ENCODE measurements at places on chromosomes 5 and 9.

GRCh38 chr9:101498323-101498722 is 35.3 kb upstream of the RNF20 start:
- no peak for DNase-seq

- no peak for DNase-seq
Observed at GRCh38 chr5:62030326-62030725, 275.7 kb upstream of the KIF2A start.

GRCh38 chr5:176825234-176825633 is 14.9 kb downstream of the UNC5A start:
- no peak for DNase-seq

DNA sequence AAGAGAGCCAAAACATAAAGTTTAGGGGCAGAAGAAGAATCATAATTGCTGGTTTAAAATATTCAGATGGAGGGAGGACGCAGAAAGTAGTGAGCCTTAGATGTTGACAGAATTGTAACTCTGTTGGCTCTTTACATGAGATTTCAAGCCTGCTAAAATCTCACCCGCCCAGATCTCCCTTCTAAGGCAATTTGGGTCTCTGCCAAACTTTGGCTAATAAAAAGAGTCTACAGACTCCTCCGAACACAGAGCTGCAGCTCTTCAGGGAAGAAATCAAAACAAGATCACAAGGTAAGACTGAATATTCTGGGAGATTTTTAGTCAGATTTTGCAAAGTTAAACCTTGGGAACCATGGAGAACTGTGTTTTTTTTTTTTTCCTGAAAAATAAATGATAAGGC is at the start of gene IL33:
Gene IL33 (plus strand): TSS at position 246 of the 400 bp plus-strand sequence. CDS start 25,888 bp downstream, outside the sequence.
- DNase-seq, result no peak

GRCh38 chr9:93824386-93825294 is 130.5 kb downstream of the BARX1 start:
- DNase-seq, result no peak

GRCh38 chr5:21680196-21680595 is 1172.9 kb downstream of the CDH12 start:
- DNase-seq, result no peak

- no peak for DNase-seq
Observed at GRCh38 chr9:129932303-129933151, 97.3 kb downstream of the USP20 start.

GRCh38 chr5:169561893-169562292 is 21.7 kb upstream of the SPDL1 start:
- DNase-seq, result no peak

DNA sequence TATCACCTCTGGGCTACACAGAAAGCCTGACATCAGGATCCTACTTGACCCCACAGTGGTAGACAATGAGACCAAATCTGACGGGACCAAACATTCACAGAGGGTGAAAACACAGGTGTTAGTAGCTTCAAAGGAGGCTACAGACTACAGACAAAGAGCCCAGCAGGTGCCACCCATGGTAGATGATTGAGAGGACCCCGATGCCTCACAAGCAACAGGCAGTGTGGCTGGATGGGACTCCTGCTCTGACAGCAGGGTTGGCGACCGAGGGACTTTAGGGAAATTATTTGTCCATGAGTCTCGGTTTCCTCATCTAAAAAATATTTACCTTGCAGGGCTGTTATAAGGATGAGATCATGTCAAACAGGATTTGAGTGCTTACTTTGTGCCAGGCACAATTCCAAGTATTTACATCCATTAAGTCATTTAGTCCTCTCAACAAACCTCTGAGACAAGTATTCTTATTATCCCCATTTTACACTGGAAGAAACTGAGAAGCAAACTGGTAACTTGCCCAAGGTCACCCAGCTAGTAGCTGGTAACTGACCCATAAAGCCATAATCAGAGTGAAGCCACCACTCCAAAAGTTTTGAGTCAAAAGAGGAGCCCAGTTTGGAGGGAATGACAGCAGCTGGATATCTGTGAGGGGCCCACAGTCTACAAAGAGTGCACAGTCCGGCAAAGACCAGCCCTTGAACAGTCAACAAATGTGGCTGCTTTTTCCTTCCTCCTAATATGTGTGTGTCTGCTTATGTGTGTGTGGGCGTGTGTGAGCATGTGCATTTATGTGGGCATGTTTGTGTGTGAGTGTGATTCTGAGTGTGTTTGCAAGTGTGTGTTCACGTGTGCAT is 502.0 kb downstream of the BNC2 start:
- DNase-seq, result no peak

GRCh38 chr9:74173284-74173683 is 323.9 kb upstream of the RORB start:
- DNase-seq, result no peak

DNA sequence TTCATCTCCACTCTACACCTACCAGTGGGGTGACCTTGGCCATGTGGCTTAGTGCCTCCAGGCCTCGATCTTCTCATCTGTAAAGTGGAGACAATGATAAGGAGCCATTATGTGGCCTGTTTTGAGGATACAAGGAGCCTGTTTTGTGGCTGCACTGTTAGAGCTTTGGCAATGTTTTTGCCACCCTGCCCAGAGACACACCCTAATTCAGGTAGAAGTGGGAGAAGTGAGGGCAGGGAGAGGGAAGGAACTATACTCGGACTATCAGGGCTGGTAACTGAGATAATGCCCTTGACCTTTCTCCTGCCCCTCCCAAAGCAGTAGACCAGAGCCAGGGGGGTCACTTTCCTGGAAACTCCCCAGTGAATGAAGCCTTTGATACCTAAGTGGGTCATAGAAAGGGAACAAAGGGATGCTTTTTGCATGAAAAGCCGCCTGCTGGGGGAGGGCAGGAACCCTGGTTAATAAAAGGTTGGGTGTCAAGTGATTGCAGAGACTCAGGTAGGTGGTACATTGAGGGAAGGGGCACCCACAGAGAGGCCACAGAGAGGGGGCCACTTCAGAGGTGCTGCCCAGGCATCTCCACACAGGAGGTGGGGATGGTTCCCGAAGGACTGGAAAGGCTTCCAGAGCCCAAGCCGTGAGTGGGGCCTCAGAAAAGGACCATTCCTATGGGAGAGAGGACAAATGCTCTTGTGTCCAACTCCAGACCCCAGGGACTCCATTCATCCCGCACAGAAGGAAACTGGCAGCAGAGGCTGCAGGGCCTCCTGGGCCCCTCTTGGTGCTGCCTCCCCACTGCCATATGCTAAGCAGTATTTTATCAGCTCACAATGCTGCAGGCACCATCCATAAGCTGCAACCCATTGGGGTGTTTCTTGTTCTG is 42.3 kb upstream of the VDAC1 start:
- no peak for DNase-seq

- no peak for DNase-seq
Observed at GRCh38 chr5:168472329-168472728, 13.9 kb upstream of the RARS1 start.

GRCh38 chr9:111163716-111164389 is 125.6 kb upstream of the LPAR1 start:
- no peak for DNase-seq

DNA sequence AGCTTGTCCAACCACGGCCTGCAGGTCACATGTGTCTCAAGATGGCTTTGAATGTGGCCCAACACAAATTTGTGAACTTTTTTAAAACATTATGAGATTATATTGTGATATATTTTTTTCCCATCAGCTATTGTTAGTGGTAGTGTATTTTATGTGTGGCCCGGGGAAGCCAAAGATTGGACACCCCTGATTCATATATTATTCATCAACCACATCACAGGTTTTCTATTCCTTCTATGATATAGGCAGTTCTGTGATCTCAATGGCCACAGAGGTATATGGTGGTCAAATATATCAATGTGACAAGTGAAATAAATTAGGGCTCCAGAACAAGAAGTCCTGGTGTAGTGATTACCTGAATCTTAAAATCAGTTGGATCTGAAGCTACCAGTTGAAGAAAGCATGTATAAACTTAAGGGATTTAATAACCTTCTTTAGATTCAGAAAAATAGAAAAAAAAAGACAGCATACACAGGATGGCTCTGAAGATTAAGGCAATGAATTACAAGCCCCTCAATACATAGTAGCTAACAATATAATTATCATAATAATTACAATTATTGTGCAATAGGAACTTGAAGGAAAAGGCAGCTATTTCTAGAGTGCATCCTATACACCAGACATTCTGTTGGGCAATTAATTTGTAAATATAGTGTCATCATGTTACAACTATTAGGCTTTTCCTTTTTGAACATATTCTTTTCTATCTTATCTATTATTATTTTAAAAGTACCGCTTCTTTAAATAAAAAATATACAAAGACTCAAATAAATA is 530.4 kb upstream of the PTPRD start:
- DNase-seq, result no peak

- DNase-seq, result no peak
Observed at GRCh38 chr5:72908664-72909063, 47.2 kb upstream of the FCHO2 start.

DNA sequence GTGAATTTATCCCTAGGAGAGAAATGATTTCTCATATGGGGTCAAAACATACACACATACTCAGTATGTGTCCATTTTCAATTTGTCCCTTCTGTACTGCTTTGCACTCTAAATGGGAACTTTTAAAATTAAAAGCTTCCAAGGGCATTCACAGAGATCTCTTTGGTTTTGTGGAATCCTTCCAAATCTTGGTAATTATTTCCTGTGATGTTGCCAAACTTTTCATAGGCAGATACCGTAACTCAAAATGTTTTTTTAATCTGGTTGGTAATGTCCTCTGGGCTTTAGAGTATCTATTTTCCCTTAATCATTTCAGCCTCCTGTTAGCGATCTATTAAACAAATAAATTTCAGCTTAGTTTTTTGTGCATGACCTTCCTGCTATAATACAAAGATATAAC is 282.4 kb downstream of the ARHGEF28 start:
- DNase-seq, result no peak

DNA sequence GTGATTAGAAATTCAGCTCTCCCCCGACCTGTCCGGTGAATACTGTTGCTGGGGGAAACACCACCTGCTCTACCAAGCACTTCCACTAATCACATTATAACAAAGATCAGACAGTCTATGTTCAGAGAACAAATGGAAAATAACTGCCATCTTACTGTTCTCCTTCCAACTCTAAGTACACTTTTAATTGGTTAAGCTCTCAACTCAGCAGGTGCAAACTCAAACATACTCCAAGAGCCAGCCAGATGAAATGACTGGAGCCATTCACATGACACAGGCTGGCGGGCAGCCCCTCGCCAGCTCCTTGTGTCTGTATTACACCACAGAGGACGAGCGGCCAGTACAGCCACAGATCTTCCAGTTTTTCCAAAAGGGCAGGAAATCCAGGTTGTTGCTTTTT is 16.1 kb downstream of the LIFR start:
- no peak for DNase-seq

- no peak for DNase-seq
Observed at GRCh38 chr5:1409381-1410110, 35.7 kb downstream of the SLC6A3 start.

- DNase-seq, result no peak
Observed at GRCh38 chr5:57232293-57233033, 58.6 kb downstream of the GPBP1 start.

GRCh38 chr5:1826235-1826980 is 25.2 kb downstream of the NDUFS6 start:
- DNase-seq, result no peak

GRCh38 chr9:128340691-128341434 is 536 bp downstream of the SLC27A4 start:
- no peak for DNase-seq

DNA sequence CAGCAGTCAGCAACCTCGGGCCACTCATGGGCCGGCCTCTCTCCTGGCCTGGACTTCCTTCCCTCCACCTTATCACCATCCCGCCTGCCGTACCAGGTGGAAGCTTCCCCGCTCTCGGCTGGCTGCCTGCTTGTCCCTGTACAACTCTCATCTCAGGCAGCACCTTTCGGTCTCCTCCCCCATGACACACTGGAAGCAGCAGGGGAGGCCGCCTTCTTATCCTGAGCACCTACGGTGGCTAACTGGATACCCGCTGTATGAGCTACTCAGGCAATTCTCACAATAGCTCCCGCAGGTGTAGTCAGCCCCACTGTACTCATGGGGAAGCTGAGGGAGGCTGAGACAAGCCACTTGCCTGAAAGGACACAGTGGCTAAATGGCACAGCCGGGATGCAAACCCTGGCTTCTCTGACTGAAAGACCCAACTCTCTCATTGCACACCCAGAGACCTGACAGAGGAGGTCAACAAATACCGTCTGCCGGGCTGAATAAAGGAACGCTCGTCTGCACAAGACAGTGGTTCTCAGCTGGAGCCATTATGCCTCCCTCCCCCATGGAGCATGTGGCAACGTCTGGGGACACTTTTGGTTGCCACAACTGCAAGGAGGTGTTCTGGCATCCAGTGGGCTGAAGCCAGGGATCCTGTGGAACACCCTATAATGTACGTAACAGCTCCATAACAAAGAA is 9.6 kb downstream of the STK10 start:
- no peak for DNase-seq

DNA sequence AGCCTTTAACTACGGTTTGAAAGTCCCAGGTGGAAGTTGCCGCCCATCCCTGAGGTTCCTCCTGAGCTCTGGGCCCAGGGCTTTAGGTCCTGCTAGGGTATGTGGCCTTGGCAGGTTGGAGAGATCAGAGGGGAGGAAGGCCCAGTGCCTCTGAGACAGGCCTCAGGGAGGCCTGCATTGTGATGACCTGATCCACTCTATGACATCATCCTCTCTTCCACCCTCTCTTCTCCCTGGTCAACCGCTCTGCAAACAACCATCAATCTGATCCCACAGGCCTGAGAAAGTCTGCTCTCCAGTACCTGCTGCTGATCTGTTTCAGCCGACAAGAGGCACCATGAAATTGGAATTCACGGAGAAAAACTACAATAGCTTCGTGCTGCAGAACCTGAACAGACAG is at the start of gene CCIN:
Gene CCIN (plus strand): TSS at position 223 of the 400 bp plus-strand sequence. CDS start 115 bp downstream, at position 338.
- DNase-seq, result no peak

DNA sequence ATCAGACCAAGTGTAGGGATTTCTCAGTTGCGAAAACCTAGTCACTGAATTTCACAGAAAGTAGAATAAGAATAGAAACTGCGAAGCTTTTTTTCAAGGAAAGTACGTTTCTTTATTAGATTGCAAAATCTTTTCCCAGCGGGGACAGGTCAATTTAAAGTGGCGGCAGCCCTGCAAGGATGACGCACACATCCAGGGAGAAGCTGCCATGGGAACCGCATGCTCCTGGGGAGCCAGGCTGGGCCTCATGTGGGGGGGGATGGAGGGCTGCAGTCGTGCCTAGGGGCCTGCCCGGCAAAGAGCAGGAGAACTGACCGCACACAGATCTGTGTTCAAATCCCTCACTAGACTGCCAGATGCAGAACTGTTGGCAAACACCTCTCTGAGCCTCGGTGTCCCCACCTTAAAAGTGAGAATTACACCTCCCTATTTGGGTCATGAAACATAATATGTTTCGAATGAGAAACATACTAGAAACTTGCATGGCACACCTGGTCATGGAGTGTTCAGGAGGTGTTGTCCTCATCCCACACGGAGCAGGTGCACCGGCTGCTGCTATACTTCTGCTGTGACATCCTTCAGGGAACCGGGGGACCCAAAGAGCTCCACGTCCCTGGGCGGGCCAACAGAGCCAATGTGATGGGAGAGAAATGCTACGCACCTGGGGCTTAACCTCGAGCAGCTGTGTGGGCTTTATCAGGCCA is 127.8 kb upstream of the PHYKPL start:
- DNase-seq, result no peak

- no peak for DNase-seq
Observed at GRCh38 chr5:131384616-131385214, 120.9 kb downstream of the CDC42SE2 start.
